Heart right ventricle (tissue), 16 donors: ENCODE measurements at places on chromosomes 11 and 22. TPM values are rescaled to one million over a fixed set of nuclear protein-coding genes. Genes with fewer than 3 reads are reported as not detected.

Gene OR8A1
- not detected for total RNA-seq

- H3K4me1 ChIP-seq = peaks cover 63% of the 10 kb centered on the region
- peak; percentile 61 for DNase-seq
- no peaks in the 10 kb centered on the region for H3K36me3 ChIP-seq
- no peaks in the 10 kb centered on the region for H3K27me3 ChIP-seq
- no peak overlapping the region for H3K4me3 ChIP-seq
These were observed 2.4 kb downstream of the MAPK11 start for GRCh38 chr22:50267591-50268390.

GRCh38 chr22:18148293-18148965, 1.5 kb upstream of the USP18 start:
- peaks cover 26% of the 10 kb centered on the region for H3K4me1 ChIP-seq
- no peak overlapping the region for H3K4me3 ChIP-seq
- H3K27ac ChIP-seq = no peak overlapping the region
- H3K27me3 ChIP-seq = no peaks in the 10 kb centered on the region
- no peak for DNase-seq

GRCh38 chr11:30619767-30620166, 33.6 kb upstream of the MPPED2 start:
- H3K36me3 ChIP-seq = no peaks in the 10 kb centered on the region
- no peaks in the 10 kb centered on the region for H3K27me3 ChIP-seq
- no peak for DNase-seq
- H3K27ac ChIP-seq = no peak overlapping the region

Gene DNAJB7
- total RNA-seq = not detected

- peaks cover 87% of the 10 kb centered on the region for H3K4me1 ChIP-seq
- no peaks in the 10 kb centered on the region for H3K36me3 ChIP-seq
- peaks cover 10% of the 10 kb centered on the region for H3K27me3 ChIP-seq
- DNase-seq = no peak
- H3K4me3 ChIP-seq = no peak overlapping the region
- peak overlapping the region; percentile 75 for H3K27ac ChIP-seq
These were observed 4.0 kb downstream of the FXYD6 start for GRCh38 chr11:117872420-117872961.

DNA sequence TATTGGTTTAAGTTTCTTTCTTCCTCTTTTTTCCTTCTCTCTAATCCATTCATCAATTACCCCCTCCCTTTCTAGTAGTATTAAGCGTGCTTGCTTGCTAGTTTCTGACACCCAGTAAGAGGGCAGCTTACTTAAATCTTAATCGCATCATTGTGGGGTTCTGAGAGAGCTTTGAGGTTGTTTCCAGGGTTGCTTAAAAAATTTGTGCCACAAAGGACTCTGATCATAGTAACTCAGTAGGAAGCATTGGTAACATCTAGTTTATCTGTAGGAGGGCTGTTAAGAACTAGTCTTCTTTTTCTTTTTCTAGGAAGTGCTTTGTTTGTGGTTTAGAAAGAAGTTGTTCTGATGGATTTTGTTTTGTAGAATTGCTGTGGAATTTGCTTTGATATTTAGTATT, 45.3 kb downstream of the TMEM135 start:
- H3K27me3 ChIP-seq = no peaks in the 10 kb centered on the region
- H3K4me3 ChIP-seq = no peak overlapping the region
- no peaks in the 10 kb centered on the region for H3K36me3 ChIP-seq
- H3K4me1 ChIP-seq = no peaks in the 10 kb centered on the region
- DNase-seq = no peak
